Vein endothelial cell (primary cell): ENCODE measurements at places on chromosomes 1 and 21. TPM values are rescaled to one million over a fixed set of nuclear protein-coding genes. Genes with fewer than 3 reads are reported as not detected.

SMIM1 gene
- total RNA-seq, result 2.3 TPM in 1 of 2 replicates, not detected in the other

S100A3 gene
- 0.98 and 2.4 TPM in 2 replicates for total RNA-seq

ZBTB18 gene
- 43.1 and 43.4 TPM in 2 replicates for total RNA-seq

DCLRE1B gene
- total RNA-seq, result 6.5 and 9.2 TPM in 2 replicates

WDR64 gene
- total RNA-seq, result not detected in 2 replicates

GBP7 gene
- total RNA-seq, result not detected in 2 replicates

RRP15 gene
- total RNA-seq, result 4.9 and 8.5 TPM in 2 replicates

TRMT13 gene
- 11.8 and 12.8 TPM in 2 replicates for total RNA-seq

LRRC53 gene
- total RNA-seq, result not detected in 2 replicates

TMEM201 gene
- 10.5 and 11.8 TPM in 2 replicates for total RNA-seq

OLIG2 gene
- not detected in 2 replicates for total RNA-seq

SFN gene
- 0.10 TPM in 1 of 2 replicates, not detected in the other for total RNA-seq

S100A7 gene
- total RNA-seq, result not detected in 2 replicates

KCNK1 gene
- 0.10 TPM in 1 of 2 replicates, not detected in the other for total RNA-seq

C2CD2 gene
- 36.3 and 48.3 TPM in 2 replicates for total RNA-seq

KIF2C gene
- 16.7 and 25.4 TPM in 2 replicates for total RNA-seq

TNFSF4 gene
- 11.8 and 19.4 TPM in 2 replicates for total RNA-seq

GPATCH3 gene
- 6.5 and 7.5 TPM in 2 replicates for total RNA-seq

TAF5L gene
- total RNA-seq, result 29.1 and 31.9 TPM in 2 replicates

HPCA gene
- total RNA-seq, result not detected in 2 replicates

CREG1 gene
- total RNA-seq, result 27.1 and 29.8 TPM in 2 replicates

DDX59 gene
- 9.5 and 12.7 TPM in 2 replicates for total RNA-seq

GUCA2B gene
- not detected in 2 replicates for total RNA-seq

CFAP45 gene
- 0.65 and 1.5 TPM in 2 replicates for total RNA-seq

LCE6A gene
- not detected in 2 replicates for total RNA-seq

LCE2B gene
- not detected in 2 replicates for total RNA-seq

PLD5 gene
- total RNA-seq, result not detected in 2 replicates

PTPN7 gene
- total RNA-seq, result 0.76 TPM in 1 of 2 replicates, not detected in the other

AQP10 gene
- 0.65 TPM in 1 of 2 replicates, not detected in the other for total RNA-seq
